ENCODE measurements at places on chromosomes 5 and 9.

DNA sequence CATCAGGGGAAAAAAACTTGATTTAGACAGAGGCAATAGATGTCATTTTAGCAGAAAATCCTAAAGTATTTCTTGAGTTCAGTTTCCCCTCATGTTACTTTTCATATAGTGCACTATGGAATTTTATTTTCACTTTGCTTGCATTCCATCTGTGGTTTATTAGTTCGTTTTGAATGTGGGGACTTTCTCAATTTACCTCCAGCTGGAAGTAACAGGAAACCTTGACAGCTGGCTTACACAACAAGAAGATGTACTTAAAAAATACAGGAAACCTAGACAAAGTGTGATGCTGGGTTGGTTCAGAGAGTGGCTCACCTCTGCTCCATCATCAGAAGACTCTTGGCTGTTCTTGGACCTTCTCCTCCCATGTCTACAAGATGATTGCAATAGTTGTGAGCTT, 567.0 kb downstream of the CETN3 start:
- no peak for DNase-seq

- DNase-seq = no peak
Observed at GRCh38 chr9:129620669-129621295, at the start of gene C9orf50. Gene C9orf50, minus strand, starts transcription at chr9:129621101. Its CDS starts 527 bp downstream, at chr9:129620574.

- no peak for DNase-seq
Observed at GRCh38 chr9:78074385-78075291, 43.0 kb upstream of the GNAQ start.

DNA sequence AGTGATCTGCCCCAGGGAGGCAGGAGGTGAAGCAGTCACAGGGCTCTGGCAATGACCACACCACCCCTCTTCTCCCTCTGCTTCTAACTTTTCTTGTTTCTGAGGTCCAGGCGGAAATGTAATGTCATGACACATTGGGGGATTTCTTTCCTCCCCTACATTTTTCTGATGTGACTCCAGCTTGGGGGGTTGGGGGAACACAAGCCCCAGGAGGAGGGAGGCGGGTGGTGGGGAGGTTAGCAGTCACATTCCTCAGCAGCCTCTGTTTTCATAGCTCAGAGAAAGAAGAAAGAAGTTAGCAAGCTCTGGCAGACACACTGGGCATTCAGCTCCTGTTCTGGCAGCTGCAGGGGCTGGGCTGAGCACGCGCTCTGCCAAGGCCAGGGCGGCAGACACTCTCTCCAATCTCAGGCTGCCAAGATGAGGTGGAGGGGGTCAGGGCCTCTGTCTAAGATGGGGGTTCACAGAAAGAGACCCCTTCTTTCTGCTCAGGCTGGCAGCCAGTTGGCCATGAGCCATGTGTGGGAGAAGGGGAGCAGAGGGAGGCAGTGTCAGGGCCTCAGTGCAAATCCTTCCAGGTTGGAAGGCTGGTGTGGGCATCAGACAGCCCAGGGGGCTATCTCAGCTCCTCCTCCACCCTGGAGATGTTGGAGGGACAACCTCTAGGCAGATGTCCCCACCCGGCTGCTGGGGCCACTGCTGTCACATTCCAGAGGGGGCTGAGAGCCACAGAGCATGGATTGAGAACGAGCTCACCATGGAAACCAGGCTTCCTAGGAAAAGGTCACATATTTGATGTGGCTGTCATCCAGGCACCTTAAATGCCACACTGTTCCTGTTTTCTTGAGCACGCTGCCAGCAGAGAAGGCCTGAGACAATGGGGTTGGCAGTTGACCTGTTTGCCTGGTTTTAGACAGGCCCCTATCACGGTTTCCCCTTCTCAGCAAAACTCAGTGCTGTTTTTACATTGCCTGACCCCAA, 20.1 kb upstream of the PFDN1 start:
- DNase-seq = no peak

All from activated CD8-positive, alpha-beta memory T cell treated with anti-CD3 and anti-CD28 coated beads for 1 hour (primary cell).